ENCODE measurements at places on chromosomes 16 and 17.

- no peak for DNase-seq
Observed at GRCh38 chr17:30381340-30381659, 2.6 kb downstream of the CPD start.

- DNase-seq = no peak
Observed at GRCh38 chr17:34850023-34850422, 111.2 kb downstream of the CCT6B start.

DNA sequence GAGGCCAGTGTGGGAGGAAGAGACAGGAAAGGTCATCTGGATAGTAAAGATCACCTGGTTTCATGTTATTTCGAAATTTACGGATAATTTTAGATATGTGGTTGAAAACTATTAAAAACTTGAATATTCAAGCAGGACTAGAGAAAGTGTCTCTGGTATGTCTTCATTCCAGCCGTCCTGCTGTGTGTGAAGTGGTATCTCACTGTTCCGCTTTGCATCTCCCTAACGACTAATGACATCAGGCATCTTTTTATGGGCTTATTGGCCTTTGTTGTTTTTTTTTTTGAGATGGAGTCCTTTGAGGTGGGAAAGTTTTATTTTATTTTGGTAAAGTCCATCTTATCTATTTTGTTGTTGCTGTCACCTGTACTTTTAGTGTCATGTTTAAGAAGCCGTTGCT, 214.4 kb upstream of the CHMP6 start:
- no peak for DNase-seq

GRCh38 chr17:77645072-77646045, 313.1 kb upstream of the TNRC6C start:
- DNase-seq = peak; percentile 64

DNA sequence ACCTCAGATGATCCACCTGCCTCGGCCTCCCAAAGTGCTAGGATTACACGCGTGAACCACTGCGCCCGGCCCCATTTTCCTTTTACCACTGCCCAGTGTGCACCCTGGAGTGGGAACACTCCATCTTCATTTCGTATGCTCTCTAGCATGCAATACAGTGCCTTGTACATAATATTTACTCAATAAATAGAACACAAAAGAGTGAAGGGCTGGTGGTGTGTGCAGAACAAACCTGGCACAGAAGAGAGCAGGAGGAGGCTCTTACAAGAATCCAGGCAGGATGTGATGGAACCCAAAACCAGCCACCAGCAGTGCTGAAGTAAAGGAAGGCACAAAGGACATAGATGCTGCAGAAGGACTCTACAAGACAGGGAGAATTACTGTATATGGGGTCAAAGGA, 7.3 kb downstream of the KRT37 start:
- DNase-seq = no peak

DNA sequence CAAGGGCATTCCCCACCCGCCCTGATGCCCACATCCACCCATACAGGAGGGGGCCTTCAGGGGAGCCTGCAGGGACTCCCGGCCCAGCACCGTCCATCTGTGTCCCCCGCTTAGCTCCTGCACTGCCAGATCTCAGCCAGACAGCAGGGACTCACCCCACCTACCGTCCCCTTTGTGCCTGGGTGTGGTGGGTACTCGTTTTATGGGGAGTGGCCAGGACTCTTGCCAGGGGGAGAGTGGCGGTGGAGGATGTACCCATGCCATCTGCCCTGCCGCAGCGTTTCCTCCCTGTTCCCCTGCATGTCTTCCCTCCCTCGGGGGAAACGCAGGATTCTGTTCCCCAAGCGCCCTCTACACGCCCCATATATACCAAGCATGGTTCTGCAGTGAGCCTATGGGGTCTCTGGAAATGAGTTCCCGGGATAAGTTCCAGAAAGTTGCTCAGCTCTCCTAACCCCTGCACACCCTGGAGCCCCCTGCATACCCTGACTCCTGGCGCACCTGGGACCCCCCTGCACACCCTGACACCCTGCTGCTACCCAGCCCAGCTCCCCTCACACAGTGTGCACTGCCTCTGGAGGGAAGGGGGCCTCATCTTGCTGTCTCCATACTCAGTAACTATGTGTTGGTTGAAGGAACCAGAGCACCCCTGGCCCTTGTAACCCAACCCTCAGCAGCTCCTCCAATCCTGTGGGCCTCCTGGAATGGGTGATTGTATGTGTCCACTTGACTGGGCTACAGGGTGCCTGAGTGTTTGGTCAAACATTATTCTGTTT, 4.2 kb upstream of the MAFG start:
- DNase-seq = peak; percentile 0

DNA sequence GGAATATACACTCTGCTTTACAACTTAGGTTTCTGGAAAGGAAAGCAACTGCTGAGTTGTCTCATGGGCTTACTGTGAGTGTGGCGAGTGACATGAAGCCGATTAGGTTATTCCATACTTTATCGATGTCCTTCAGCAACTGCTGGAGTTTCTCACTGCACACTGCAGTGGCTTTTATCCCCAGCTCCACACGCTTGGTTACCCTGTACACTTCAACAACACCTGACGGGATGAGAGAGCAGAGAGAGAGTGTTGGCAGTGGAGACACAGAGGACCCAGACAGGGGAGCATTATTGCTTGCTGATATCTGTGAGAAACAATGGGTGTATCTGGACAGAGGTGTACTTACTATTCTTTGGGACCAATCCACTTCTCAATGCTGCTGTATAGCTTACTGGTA, 46.2 kb downstream of the DUSP14 start:
- DNase-seq = no peak

- DNase-seq = no peak
Observed at GRCh38 chr16:24309258-24310142, 53.4 kb downstream of the CACNG3 start.

DNA sequence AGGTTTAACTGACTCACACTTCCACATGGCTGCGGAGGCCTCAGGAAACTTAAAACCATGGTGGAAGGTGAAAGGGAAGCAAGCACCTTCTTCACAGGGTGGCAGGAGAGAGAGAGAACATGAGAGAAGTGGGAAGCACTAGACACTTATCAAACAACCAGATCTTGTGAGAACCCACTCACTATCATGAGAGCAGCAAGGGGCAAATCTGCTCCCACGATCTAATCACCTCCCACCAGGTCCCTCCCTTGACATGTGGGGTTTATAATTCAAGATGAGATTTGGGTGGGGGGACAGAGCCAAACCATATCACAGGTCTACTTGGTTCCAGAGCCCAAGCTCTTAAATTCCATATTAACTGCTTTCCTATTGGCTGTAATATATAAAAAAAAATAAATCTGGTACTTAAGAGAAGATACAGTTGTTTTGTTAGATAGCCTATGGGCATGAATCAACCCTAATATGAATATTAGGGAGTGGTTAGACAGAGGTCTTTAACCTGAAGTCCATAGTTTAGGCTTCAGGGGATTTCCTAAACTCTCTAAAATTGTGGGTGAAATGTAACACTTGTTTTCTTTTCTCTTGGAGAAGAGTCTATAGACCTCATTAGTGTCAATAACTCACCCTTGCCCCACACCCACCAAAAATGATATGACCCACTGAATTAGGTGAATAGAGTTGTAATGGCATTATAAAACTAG, 56.7 kb downstream of the SKAP1 start:
- DNase-seq = no peak

- DNase-seq = peak; percentile 98
Observed at GRCh38 chr16:4734730-4735535, 596 bp downstream of the DNAAF8 start.

DNA sequence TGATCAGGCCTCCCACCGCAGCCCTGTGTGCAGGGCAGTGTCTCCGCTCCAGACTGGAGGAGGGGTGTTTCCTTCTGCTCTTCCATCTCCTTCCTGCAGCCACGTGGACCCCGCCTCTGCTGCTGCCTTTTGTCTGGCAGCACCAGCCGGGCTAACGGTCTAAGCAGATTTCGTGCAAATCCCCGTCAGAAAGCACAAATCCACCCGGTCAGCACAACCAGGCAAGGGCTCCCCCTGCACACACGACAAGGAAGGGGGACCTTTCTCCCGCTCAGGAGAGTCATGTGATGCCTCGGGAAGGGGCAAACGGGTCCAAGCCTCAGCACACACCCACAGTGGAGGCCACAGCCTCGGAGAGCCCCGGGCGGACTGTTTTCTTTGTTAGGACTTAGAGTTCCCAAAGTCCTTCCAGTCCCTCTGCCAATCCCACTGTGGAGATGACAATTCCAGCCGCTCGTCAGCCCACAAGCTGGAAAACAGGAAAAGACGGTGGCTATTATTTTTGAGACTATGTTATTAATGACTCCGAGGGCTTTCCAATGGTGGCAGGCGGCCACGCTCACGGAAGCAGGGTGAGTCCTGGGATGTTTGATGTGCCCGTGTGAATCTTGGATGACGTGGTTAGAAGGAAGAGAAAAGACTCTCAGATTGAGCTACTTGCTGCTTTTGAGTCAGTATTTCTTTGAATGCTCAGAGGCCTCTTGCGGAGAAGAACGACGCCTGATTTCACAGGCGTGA, 22.5 kb upstream of the MEAK7 start:
- DNase-seq = no peak

GRCh38 chr16:73028721-73029361, 19.1 kb downstream of the ZFHX3 start:
- DNase-seq = no peak

- DNase-seq = no peak
Observed at GRCh38 chr16:10765772-10766171, 22.1 kb downstream of the NUBP1 start.

- no peak for DNase-seq
Observed at GRCh38 chr16:84465154-84465553, 39.3 kb downstream of the MEAK7 start.

GRCh38 chr16:86428729-86429517, 81.4 kb upstream of the FOXF1 start:
- DNase-seq = no peak

DNA sequence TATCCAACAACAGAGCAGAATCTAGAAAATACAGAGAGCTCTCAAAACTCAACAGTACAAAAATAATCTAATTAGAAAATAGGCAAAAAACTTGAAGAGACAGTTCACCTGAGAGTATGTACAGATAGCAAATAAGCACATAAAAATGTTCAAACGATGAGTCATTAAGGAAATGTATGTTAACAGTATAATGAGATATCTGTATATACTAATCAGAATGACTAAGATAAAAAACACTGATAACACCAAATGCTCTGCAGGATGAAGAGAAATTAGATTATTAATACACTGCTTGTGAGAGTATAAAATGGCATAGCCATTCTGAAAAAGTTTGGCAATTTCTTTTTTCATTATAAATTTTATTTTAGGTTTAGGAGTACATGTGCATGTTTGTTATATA, 1307.6 kb upstream of the GOT2 start:
- DNase-seq = no peak

DNA sequence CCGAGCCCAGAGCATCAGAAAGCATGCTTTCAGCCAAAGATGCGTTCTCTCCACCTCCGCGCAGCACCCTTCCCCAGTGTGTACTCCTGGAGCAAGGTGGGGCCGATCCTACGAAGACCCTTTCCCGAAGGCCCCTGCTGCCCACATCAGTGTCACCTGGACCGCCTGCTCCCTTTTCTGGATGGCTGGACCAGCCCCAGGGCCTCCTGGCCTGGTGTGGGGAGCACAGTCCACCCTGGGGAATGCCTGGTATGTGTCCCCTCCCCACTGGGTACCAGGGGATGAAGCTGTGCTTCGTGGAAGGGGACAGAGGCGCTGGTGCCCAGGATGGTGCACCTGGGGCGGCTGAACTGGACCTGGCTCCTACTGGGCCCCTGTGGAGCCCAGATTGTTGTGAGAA, 173.8 kb downstream of the SEC14L1 start:
- no peak for DNase-seq

DNA sequence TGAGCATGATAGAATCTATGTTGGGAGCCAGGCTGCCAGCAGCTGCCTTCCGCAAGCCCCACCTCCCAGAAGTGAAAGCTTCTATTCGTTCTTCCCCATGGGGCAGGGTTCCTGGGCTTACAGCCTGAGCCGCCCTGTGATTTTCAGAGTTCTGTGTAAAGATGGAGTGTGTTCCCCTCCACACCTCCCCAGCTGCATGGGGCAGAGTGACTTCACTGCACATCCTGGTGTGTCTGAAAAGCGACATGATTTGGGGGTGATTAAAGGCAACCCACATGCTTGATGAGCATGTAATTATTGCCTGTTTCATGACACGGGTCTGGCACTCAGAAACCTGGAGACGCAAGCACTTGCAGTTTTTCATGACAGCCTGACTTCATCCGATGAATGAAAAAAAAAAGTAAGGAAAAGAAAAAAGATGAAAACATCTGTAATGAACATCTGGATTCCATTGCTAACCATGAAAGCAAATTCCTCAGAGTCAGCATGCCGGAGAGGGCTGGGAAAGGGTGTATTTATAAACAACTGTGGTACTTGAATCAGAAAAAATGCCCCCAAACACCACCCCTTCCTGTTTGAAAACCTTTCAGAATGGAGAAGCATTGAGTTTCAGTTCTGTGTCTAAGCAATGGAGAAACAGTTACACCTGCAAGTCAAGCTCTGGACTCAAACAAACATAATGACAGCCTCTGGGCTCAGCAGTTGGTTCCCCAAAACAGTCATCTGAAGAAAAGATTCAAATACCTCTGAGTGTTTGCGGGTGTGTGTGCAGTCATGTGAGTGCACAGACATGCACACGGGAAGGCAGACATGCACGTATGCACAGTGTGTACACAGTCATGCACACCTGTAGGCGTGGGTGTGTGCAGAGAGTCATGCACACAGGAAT, 266.0 kb downstream of the ENGASE start:
- no peak for DNase-seq

GRCh38 chr16:82626791-82627261, at the start of gene CDH13:
Gene CDH13 (plus strand): TSS chr16:82626969.
- no peak for DNase-seq

- DNase-seq = no peak
Observed at GRCh38 chr17:37344519-37344918, 31.3 kb upstream of the C17orf78 start.

DNA sequence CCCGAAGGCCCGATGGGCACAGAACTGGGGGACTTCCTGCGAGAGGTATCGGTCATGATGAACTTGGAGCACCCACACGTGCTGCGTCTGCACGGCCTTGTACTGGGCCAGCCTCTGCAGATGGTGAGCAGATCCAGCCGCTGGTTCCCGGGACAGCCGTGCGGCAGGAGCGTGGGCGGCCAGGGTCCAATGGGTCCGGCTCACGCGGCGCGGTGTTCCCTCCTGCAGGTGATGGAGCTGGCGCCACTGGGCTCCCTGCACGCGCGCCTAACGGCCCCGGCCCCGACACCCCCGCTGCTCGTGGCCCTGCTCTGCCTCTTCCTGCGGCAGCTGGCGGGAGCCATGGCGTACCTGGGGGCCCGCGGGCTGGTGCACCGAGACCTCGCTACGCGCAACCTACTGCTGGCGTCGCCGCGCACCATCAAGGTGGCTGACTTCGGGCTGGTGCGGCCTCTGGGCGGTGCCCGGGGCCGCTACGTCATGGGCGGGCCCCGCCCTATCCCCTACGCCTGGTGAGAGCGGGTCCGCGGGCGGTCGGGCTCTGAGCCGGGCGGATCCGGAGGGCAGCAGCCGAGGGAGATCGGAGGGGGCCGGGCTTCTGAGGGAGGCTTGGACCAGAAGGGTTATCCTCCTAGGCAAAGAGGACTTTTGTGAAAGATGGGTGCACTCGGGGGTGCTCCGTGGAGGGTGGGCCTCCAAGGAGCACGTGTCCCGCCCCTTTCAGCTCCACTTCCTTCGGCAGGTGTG, 3.0 kb downstream of the TNK1 start:
- peak; percentile 87 for DNase-seq

Data from CD4-positive, alpha-beta T cell treated with Interleukin-6 for 4 hours (primary cell).